ENCODE measurements at places on chromosomes 4 and X.

GRCh38 chrX:53313728-53314105 lies 32.3 kb upstream of the IQSEC2 start:
- no peak for DNase-seq

DNA sequence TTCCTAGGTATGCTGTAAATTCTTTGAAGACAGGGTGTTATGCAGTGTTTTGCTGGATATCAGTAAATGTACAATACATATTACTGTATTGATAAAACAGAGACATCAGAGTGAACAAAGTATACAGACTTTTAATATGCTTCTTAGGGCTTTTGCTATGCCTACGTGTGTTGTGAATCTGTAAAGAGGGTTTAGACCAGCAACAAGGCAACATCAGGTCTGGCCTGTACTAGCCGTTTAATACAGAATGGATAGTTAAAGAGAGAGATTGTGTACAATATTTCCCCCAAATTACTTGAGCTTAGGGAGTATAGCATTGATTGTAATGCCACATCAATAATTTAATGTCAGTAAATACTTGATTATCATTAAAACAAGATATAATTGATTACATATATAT lies 75.2 kb downstream of the PAQR3 start:
- no peak for DNase-seq

DNA sequence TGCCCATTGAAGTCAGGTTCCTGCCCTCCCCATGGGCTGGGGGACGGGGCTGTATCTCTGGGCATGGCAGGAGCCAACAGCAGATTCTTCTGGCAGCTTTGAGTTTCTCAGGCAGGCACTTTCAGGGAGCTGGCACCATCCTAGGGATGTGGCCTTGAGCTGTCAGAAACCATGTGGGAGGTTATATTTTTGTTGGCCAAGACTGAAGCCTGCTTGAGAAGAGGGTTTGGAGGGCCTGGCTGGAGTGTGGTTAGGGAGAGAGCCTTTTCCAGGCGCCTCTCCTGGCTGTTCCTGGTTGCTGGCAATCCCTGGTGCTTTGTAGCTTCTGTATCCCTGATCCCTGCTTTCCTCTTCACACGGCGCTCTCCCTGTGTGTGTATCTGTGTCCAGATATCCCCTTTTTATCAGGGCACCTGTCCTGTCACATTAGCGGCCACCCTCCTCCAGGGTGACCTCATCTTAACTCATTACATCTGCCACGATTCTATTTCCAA lies 30.6 kb upstream of the SORCS2 start:
- no peak for DNase-seq

DNA sequence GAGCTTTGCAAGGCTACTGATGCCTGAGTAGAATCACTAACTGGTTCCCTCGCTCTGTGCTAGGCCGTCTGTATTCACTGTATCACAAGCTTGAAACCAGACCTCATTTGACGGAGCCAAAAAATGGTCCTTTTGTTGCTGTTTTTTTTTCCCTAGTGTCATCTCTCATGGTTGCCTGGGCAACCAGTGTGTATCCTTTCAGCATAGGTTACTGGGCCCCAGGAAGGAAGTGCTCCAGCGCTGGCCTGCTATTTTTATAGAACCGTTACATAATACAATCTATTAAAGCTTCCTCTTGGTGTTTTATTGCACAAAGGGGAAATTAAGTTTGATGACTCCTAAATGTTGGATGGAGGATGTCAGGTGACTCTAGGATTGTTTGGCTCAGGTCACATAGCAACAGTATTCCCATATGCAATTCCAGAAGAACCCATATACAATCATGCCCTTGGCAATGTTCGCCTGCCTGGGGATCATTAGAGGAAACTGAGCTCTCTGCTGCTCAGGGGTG lies 220.4 kb downstream of the SPRY1 start:
- peak; percentile 83 for DNase-seq

GRCh38 chrX:122868631-122869030 lies 315.4 kb upstream of the GRIA3 start:
- no peak for DNase-seq

DNA sequence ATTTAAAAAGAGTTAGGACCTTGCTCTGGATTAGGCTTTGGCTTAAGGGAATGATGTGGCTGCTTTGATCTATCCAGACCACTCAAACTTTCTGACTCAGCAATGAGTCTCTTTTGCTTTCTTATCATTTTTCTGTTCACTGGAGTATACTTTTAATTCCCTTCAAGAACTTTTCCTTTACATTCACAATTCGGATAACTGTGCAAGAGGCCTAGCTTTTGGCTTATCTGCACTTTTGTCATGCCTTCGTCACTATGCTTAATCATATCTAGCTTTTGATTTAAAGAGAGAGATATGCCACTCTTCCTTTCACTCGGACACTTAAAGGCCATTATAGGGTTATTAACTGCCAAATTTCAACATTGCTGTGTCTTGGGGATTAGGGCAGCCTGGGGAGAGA lies 147.9 kb downstream of the DCHS2 start:
- DNase-seq: no peak

DNA sequence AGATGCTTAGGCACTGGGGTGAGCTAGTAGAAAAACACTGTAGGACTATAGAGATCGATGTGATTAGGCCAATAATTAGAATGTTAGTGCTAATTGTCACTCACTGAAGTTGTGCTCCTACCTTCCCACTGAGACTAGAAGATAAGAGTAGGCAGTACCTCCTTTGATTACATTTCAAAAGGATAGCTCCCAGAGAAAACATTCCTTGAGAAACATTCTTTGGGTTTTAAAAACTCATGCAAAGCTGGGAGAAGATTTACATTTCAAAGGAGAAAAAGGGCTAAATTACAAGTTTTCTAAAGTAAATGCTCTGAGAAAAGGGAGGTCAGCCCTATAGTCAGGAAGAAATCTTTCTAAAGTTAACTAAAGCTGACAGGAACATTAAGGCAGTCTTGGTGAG lies 860.3 kb upstream of the NDST4 start:
- no peak for DNase-seq

DNA sequence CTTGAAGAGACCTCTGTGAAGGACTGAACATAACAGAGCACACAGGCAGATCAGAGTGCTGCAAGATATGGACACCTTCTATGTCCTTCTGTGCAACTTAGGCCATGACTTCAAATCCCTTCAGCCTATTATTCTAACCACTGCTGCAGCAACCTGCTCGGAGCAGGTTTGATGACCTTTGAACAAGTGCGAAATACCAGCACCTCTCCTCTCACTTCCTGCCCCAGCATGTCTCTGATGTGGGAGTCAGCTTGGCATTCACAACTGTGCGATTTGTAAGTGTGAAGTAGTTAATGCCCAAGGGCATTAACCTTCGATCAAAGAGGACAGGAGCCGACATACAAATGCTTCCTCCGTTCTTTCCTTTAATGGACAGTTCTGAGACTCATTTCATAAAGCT lies 1.6 kb upstream of the EXOC1 start:
- DNase-seq: no peak

- DNase-seq: no peak
These were observed 9.6 kb downstream of the NBDY start for GRCh38 chrX:56738670-56739069.

DNA sequence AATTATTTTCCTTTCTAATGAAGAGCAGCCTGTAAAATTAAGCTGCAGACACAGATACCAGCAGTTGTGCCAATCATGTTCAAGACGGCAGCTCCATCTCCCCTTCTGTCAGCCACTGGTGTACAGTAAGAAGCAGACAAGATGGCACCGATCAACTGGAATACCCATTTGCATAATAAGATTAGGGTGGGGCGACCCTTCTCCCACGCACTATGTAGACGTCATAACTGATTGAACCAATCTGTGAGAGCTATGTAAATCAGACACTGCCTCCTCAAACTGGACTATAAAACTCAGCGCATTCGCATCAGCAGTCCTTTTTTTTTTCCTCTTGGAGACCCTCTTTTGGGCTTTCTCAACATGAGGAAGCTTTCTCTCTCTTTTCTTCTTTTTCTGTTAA lies 40.4 kb upstream of the INTS6L start:
- no peak for DNase-seq

- DNase-seq: no peak
These were observed 93.4 kb upstream of the RXFP1 start for GRCh38 chr4:158428242-158428641.

- no peak for DNase-seq
These were observed 249.2 kb upstream of the GPRIN3 start for GRCh38 chr4:89556601-89557305.

DNA sequence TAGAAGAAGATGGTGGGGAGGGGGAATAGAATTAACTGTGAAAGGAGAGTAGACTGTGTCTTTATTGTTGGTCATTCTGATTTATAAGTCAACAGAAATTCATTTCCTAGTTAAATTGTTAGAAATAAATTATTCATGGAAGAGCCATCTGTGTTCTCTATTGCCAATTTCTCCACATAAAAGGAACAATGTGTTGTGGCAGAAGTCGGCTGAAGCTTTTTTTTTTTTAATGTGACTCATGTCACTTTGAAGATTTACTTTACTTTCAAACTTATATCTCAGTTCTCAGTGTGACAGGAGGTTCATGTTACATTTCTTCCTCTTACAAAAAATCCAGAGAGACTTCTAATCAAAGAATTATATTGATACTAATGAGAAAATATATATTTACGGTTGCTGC lies 60.5 kb downstream of the CPE start:
- DNase-seq: no peak

DNA sequence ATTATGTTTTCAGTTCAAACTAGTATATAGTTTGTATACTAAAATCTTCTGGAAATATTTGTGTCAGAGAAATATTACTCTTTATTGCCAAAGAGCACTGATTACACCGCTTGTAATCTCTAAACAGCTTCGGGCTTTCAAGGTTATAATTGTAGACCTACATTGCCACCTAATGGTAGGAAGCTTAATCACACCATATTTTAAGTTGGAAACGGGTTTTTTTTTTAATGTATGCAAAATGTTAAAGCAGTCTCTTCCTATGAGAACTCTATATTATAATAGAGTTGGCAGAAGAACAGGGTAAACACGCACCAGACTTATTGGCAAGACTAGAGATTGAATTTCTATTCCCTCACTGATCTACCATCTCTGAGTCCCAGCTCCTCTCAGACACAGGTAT lies 19.5 kb upstream of the NFXL1 start:
- no peak for DNase-seq

GRCh38 chr4:68249434-68249833 lies 3.9 kb upstream of the TMPRSS11B start:
- no peak for DNase-seq

DNA sequence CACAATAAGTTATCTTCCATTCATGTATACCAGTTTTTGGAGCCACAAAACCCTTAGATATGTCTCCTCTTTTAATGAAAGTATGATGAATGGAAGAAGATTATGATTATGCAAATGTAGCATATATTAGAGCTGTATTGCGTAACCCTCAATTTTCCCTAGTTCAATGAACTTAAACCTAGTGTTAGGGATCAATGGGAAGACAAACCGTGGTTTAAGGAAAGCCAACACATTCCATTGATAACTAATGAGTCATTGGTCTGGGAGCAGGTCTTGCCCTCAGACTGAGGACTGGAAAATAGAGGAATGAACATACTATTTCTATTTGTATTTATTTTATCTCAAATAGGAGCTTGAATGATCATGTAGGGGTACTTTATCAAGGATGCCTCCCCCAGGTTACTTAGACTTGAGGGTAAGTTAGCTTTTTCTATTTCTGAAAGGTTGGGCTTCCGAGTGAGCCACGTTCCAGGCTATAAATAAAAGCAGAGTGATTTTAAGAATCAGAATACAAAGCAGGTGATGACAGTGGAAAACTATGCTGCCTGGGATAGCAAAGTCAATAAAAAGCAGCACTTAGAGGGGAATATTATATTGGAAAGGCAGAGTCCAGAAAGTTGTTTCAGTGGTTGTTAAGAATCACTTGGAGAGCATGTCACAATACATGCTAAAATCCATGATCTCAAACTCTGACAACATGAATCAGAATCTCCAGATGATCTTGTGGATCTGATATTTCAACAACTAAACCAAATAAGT lies 356.0 kb downstream of the ADAM29 start:
- DNase-seq: no peak

GRCh38 chr4:135144498-135144897 lies 942.9 kb upstream of the PABPC4L start:
- DNase-seq: no peak

GRCh38 chrX:110042496-110042895 lies 39.6 kb downstream of the TMEM164 start:
- DNase-seq: no peak

DNA sequence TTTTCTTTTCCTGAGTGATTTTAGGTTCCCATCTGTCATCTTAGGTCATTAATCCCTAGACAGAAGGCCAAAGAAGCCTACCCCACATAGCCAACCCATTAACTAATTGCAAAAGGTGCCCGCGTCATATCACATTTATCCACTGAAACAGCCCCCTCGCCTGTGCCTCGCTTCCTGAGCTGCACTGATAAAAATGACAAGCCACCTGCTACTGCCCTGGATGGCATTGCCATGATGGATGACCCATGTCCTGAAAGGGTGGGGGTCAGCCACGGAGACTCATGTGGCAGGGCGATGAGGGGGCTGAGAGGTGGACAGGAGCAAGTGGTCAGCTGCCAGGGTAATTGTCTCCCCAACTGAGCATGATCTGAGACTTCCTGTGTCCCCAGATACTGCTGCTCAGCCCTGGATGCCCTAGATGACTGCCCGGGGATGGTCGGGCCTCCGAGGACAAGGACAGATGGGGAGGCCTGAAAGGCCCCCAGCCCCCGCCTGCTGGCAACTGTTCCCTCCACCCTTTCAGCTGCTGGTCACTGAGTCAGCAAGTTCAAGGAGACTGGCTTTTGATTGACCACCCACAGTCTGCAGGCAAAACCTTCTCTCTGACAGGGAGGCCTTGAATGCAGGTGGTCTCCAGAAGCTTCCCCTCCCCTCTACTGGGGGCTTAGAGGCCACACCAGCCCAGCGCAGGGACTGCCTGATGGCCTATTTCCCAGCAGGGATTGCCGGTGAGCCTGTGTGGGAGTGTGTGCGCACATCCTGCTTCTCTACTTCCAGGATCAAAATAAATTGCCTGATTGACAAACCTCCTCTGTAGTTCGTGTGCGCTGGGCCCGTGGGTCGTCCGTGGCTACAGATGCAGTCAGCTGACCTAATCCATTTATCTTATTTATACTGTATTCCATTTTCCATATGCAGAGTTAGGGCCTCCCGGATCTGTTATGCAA lies 496.3 kb downstream of the BCOR start:
- DNase-seq: no peak

- DNase-seq: no peak
These were observed 2.5 kb downstream of the SLC25A6 start for GRCh38 chrX:1389181-1389992.

DNA sequence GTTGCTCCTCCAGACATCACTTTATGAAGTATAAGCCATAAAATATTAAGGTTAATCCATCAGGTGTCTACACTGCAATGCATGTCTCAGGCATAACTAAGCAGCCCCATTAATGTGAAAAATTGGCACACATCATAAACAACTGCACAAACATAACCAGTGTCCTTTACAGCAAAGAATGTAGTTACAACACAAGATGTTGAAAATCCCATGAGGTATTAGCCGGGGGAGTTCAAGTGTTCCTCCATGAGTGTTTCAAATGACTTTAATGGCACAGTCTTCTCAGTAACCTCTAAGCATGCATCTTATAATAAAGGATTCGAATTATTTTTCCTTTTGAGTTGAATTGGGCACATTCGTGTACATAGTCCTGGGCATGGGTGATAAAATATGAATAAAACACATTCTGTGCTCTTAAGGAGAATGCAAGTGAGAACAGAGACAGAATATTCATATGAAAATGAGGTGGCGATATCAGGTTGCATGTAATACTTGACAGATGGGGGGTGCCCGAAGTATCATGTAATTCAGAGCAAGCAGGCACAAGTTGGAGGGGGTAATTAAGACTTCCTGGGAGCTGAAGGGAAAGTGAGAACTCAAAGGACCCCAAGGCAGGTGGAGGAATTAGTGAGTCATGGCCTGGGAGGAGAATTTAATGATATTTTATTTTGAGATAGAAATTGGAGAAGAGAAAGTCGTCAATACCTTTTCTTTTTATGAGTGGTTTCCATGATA lies 18.2 kb upstream of the VCX2 start:
- no peak for DNase-seq
